ENCODE measurements at places on chromosomes 2 and 18. TPM values are rescaled to one million over a fixed set of nuclear protein-coding genes. Genes with fewer than 3 reads are reported as not detected.

GRCh38 chr18:61581578-61582201, 248.5 kb downstream of the CDH20 start:
- no peak for DNase-seq

- no peak for DNase-seq
Observed at GRCh38 chr2:6741229-6741628, 124.5 kb downstream of the CMPK2 start.

GRCh38 chr2:225073198-225073597, 30.9 kb upstream of the DOCK10 start:
- no peak for DNase-seq

Gene ADI1
- 66.3 TPM for polyA plus RNA-seq

DNA sequence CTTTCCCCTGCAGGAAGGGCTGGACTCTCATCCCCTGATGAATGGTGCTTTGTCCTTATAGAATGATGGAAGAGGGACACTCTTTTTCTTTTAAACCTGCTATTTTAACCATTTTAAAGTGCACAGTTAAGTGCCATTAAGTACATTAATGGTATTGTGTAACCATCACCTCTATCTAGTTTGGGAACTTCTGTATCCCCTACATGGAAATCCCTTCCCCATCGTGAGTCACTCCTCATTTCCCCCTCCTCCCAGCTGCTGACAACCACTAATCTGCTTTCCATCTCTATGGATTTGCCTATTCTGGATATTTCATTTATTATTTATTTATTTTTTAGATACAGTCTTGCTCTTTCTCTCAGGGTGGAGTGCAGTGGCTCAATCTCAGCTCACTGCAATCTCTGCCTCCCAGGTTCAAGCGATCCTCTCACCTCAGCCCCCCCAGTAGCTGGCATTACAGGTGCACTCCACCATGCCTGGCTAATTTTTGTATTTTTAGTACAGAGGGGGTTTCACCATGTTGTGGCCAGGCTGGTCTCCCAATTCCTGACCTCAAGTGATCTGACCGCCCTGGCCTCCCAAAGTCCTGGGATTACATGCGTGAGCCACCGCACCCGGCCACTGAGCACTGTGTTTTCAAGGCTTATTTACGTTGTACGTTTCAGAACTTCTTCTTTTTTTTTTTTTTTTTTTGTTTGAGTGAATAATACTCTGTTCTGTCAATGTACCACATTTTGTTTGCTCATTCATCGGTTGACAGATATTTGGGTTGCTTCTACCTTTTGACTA, 15.8 kb downstream of the DGKD start:
- no peak for DNase-seq

DNA sequence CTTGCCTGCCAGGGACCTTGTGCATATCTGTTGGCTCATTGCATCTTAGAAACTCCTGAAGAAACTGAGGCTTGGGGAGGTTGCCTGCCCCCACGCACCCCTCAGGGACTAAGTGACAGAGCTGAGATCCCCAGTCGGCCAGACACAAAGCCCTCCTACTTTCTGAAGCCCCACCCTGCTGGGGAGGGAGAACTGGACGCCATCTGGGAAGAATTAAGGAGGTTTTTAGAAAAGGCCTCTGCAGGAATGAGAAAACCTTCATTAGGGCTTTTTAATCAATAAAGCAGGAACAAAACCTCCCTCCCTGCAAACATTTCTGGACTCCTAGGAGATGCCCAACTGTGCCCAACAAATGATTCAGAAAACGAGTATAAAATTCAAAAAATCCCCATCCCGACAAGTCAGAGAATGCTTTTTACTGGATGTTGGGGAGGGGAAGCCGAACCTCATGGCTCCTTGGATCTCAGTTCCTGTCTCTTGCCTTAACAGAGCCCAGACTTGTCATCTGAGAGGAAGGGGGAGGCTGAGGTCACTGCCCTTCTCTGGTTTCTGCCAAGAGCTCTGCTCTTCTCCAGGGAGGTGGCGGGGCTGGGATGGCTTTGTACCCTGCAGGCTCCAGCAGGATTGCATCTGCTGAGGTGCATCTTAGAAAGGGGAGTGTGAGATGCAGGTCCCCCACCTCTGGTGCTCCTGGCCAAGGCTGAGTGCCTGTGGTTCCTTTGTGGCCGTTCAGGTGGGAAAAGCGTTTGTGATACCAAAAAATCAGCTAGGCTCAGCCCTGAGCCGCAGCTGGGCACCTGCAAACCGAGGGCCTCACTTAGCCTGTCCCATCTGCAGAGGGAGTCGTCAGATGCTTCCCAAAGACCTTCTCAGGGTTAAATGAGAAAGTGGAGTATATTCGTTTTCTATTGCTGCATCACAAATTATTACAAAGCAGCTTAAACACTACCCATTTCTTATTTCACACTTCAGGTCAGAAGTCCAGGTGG, 142.4 kb downstream of the ZFP36L2 start:
- no peak for DNase-seq

Measured in AG04450 (cell line).